SW 1271 (cell line): ENCODE measurements at places on chromosomes 7 and 10.
A peak's percentile ranks its signal among the peaks of the same experiment; 100 is the strongest.

GRCh38 chr7:33809228-33809627 is 96.1 kb upstream of the BMPER start:
- DNase-seq = no peak

DNA sequence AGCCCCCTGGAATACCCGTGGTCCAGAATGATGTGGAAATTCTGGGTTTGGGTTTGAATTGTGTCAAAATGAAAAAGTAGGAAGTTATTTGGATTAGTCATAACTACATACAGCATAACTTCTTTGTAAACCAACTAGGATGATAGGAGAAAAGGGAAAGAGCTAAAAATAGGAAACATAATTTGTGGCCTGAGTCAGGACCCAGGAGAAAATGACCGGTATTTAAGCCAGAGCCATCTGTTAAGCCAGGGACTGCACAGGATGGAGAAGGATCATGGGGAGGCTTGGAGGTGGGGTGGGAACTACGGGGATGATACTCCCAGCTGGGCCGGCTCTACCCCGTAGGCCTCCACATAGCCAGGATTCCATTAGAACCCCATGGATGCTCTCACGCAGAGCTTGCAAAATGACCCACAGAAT is 98.6 kb downstream of the MYOF start:
- peak; percentile 47 for DNase-seq

DNA sequence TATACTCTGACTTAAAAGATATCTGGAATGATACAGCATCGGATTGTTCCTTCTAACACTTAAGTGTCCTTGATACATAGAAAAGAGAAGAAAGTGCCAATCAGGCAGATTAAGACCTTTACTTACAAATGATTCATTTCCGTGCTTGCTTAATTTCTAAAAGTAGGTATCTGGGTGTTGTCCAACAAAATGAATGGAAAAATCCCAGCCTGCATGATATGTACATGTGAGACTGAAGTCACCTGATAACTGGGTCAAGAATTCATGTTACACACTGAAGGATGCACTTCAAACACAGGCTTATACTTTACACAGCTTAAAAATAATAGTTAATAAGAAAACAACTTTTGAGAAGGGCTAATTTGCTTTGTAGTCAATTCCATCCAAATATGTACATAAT is 25.2 kb upstream of the PLXDC2 start:
- DNase-seq = no peak

GRCh38 chr10:3126741-3127346 is 45.7 kb downstream of the PITRM1 start:
- DNase-seq = no peak

GRCh38 chr10:17795813-17796594 is 13.1 kb upstream of the MRC1 start:
- no peak for DNase-seq

DNA sequence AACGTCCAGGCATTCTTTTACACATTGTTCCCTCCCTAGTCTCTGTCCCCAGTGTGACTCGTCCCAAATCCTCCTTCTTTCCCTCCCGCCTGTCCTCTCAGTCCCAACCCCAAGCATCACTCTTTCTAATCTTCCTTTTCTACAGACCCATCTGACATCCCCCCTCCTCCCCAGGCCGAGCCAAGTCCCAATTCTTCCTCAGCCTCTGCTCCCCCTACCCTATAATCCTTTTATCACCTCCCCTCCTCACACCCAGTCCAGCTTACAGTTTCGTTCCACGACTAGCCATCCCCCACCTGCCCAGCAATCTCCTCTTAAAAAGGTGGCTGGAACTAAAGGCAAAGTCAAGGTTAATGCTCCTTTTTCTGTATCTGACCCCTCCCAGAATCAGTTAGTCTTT is 95.1 kb downstream of the MACC1 start:
- no peak for DNase-seq

DNA sequence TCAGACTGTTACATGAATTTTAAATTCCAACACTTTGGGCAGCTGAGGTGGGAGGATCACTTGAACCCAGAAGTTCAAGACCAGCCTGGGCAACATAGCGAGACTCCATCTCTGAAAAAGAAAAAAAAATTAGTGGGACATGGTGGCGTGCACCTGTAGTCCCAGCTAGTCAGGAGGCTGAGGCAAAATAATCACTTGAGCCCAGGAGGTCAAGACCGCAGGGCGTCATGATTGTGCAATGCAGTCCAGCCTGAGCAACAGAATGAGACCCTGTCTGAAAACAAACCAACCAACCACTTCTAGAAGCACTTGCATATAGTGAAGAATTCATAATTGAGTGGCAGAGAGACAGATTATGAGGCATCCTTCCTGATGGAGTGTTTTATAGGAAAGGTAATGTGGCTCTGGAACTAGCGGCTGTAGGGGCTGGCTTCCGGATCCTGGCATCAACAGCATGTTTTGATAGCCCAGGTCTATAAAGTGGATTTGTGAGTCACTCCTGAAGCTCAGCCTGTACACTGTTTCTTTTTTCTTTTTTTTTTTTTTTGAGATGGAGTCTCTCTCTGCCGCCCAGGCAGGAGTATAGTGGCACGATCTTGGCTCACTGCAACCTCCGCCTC is 40.3 kb upstream of the RSBN1L start:
- DNase-seq = no peak

DNA sequence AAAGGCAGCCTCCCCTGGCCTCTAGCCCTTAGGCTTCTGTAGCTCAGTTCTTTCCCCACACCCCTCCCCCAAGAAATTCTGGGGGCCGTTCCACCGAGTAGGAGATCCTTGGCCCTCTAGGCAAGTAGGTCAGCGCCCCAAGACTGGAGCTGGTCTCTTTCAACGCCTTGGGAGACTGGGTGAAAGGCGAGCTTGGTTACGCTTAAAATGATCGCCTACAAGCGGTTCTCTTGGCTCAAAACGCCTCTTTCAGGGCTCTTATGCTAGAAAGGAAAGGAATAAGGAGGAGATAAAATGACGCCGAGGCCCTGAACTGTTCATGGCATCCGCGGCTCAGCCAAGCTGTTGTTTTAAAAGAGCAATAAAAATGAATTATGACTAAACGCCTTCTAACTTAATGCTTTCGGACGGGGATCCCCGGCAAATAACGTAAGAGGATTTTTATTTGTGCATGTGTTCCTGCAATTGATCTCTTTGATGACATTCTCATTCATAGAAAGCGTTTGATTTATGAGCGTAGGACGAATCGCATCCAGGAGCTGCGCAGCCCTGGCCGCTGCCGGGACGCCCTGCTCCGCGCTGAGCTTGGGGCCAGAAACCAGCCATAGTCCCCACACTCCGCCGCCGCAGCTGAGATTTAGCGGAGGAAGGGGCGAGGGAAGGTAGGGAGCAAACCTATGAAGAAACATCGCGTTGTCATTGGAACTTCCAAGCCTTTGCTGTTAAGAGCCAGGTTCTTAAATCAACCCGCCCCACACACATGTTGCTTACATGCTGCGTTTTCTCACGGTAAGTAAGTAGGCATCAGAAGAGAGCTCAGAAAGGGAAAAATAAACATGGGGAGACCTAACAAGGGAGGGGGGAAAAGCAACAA is 3.0 kb upstream of the HOXA1 start:
- no peak for DNase-seq

GRCh38 chr7:134018306-134018705 is 108.8 kb upstream of the LRGUK start:
- no peak for DNase-seq

DNA sequence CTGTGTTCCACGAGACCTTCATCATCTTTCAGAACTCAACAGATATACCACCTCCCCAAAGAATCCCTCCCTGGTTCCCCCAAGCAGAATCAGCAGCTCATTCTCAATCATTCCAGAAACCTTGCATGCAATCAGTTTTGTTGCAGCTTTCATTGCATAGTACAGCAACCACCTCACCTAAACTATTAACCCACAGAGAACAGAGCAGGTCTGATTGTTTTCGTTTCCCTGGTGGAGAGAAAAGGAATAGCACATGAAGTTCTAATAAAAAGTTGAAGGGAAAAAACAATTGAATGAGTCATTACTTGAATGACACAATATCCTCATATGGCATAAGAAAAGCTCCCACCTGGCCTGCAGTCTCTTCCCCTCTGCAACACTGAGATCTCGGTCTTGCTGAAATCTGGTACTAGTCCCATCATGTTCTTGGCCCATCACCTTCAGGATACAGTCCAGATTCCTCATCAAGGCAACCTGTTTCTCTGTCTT is 147.1 kb upstream of the GDF10 start:
- DNase-seq = no peak

DNA sequence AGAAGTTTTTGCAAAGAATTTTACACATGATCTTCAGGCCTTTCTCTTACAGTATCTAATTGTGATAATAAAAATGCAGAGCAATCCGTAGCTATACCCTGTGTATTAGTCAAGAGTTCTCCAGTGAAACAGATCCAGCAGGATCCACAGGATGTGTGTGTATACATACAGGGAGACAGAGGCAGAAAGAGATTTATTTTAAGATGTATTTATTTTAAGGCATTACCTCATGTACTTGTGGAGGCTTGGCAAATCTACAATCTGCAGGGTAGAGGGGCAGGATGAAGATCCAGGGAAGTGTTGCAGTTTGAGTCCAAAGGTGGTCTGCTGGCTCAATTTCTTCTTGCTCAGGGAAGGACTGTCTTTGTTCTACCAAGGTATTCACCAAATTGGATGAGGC is 41.7 kb downstream of the ARHGAP12 start:
- no peak for DNase-seq

GRCh38 chr10:103620352-103620740 is 126.8 kb downstream of the NEURL1 start:
- no peak for DNase-seq

DNA sequence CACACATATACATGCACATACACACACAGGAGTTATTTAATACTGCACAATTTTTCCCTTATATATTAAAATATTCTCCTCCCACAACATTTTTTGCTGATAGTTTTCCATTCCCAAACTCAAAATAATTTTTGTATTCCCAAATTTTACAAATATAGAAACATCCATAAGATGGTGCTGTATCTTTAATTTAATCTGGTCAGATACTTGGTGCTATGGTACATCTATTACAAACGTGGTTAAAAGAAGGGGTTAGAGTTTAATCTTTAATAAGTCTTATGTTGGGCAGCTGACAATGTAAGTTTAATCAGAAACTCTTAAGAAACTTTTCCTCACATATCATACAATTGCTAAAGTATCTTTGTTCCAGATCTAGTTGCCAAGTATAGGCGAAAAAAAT is 10.2 kb upstream of the CADPS2 start:
- no peak for DNase-seq

- DNase-seq = no peak
Measured at GRCh38 chr7:48011323-48011722, 17.6 kb downstream of the SUN3 start.

DNA sequence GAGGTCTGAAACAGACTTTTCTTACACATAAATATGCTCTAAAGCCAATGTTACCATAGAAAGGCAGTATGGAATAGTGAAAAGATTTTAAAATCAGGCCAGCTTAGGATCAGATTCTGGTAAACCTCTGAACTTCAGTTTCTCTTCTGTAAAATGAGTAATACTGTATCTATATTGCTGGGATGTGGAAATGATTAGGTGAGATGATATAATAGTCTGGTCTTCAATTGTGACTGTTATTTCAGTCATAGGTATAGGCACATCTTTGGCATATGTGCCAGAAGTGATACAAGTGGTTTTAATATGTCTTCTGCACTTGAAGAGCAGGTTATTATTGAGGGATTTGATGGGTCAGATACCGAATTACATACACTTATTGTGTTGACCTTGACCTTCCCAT is 7.2 kb downstream of the ZNF277 start:
- DNase-seq = no peak

- no peak for DNase-seq
Measured at GRCh38 chr7:78164459-78164858, 365.9 kb downstream of the PHTF2 start.

DNA sequence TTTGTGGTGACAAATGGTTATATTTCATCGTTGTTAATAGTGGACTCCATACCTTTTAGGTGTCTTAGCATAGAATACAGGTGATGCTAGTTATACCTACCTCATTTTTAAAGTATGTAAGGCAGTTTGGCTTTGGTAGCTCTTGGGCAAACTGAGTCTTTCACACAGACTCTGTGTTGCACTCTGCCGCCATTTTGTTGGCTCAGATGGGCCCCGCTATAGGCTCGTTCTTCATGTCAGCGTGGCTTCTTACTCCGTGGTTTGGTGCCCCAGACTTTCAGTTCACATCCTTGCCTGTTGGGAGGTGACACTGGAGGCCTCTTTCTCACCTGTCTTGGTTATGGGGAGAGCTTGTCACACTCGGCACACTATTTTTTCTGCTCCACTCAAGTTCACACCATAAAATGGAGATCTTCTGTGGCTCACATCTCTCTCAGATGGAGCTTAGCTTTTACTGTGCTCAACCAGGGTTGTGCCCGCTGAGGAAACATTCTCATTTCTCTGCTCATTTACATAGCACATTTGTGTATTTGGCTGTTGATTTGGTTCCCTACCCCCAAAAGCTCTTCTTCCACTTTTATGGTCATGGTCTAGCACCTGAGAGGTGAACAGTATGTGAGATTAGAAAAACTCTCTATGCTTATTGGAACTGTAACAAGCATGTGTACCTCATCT is 178.5 kb downstream of the ARID5B start:
- no peak for DNase-seq

GRCh38 chr10:69413221-69413865 is 3.4 kb downstream of the TACR2 start:
- no peak for DNase-seq

- DNase-seq = peak; percentile 19
Measured at GRCh38 chr10:51001587-51001986, 72.7 kb upstream of the PRKG1 start.

GRCh38 chr10:16948361-16948760 is 131.1 kb upstream of the RSU1 start:
- no peak for DNase-seq

DNA sequence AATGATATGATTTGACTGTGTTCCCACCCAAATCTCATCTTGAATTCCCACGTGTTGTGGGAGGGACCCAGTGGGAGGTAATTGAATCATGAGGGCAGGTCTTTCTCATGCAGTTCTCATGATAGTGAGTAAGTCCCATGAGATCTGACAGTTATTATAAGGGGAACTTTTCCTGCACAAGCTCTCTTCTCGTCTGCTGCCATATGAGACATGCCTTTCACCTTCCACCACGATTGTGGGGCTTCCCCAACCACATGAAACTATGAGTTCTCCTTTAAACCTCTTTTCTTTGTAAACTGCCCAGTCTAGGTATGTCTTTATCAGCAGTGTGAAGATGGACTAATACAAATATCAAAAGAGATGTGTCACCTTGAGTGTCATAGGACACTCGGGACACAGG is 502.7 kb upstream of the PODXL start:
- no peak for DNase-seq
